Osteocyte (in vitro differentiated cells): ENCODE measurements at places on chromosomes 2 and 18. TPM values are rescaled to one million over a fixed set of nuclear protein-coding genes. Genes with fewer than 3 reads are reported as not detected.

- H3K36me3 ChIP-seq: no peaks in the 10 kb centered on the region
- no peak overlapping the region for H3K27ac ChIP-seq
- H3K4me1 ChIP-seq: no peaks in the 10 kb centered on the region
- H3K4me3 ChIP-seq: no peak overlapping the region
- DNase-seq: no peak
- peaks cover 3% of the 10 kb centered on the region for H3K27me3 ChIP-seq
These were observed 425.4 kb downstream of the NYAP2 start for GRCh38 chr2:225824748-225825449.

DNA sequence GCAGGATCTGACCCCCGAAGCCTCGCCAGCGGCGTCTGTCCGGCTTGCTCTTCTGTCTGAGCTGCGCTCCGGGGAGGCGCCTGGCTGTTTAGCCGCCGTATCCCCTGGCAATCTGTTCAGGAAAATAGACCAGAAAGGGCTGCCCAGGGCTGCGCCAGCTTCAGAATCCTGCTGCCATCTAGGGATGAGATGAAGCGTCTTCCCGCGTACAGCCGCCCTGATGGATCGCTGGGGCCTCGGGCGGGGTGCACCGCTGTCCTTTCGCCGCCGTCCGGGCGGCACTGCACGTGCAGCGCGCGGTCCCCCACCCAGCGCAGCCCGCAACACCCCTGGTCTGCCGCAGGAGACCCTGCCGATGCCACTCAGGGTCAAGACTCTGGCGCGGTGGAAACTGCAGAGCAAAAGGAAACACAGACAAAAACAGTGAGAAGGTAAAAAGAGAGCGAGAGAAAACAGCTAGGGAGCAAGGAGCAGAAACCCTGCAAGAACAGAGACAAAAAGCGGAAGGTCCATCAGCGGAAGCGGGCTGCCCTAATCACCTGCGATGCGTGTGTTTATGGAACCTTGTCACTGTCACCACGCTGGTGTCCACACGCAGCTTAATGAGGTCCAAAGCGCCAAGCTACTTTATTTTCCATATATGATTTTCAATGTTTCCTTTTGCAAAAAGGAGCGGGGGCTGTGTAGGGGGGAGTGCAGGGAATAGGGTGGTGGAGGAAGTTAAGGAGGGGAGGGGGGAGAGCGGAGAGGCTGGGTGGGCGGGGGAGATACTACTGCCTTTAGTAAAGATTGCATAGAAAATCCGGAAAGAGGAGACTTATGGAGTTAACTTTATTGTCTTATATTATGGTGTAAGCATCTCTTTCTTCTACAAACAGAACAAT, 2113.3 kb upstream of the PIK3C3 start:
- no peaks in the 10 kb centered on the region for H3K36me3 ChIP-seq
- H3K4me1 ChIP-seq: peaks cover 53% of the 10 kb centered on the region
- H3K27me3 ChIP-seq: no peaks in the 10 kb centered on the region
- H3K4me3 ChIP-seq: peak overlapping the region; percentile 88

GRCh38 chr2:42238644-42239288, 69.6 kb downstream of the EML4 start:
- H3K4me3 ChIP-seq: no peak overlapping the region
- H3K27me3 ChIP-seq: no peaks in the 10 kb centered on the region
- H3K36me3 ChIP-seq: peaks cover 2% of the 10 kb centered on the region
- peaks cover 8% of the 10 kb centered on the region for H3K4me1 ChIP-seq
- no peak for DNase-seq

GRCh38 chr2:529424-529823, 147.8 kb downstream of the TMEM18 start:
- no peak for DNase-seq
- peaks cover 3% of the 10 kb centered on the region for H3K27me3 ChIP-seq
- peaks cover 3% of the 10 kb centered on the region for H3K36me3 ChIP-seq

GRCh38 chr18:57051657-57052044, 95.2 kb upstream of the BOD1L2 start:
- no peak overlapping the region for H3K4me3 ChIP-seq
- H3K27ac ChIP-seq: no peak overlapping the region
- peaks cover 4% of the 10 kb centered on the region for H3K27me3 ChIP-seq
- H3K4me1 ChIP-seq: no peaks in the 10 kb centered on the region
- DNase-seq: no peak

- no peak overlapping the region for H3K4me3 ChIP-seq
- no peak overlapping the region for H3K27ac ChIP-seq
- peaks cover 2% of the 10 kb centered on the region for H3K36me3 ChIP-seq
- no peaks in the 10 kb centered on the region for H3K4me1 ChIP-seq
- peaks cover 11% of the 10 kb centered on the region for H3K27me3 ChIP-seq
These were observed 214.4 kb upstream of the SLC39A10 start for GRCh38 chr2:195442458-195443175.

DNA sequence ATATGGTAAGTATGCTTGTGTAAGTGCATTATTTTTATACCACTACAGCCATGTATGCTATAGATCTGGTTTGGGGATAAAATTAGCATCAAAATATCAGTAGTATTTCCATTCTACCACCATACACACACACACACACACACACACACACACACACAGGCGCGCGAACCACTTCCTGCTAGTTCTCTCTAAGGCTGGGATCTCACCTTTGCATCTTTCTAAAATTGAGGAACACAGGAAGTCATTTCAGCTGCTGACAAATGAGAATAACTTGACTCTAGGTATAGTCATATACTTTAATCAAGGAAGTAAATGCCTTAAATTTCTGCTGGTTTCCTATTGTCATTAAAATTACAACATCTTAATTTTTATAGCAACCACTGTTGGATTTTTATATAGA, 72.5 kb downstream of the RBM43 start:
- DNase-seq: no peak
- peaks cover under 1% of the 10 kb centered on the region for H3K27me3 ChIP-seq
- H3K4me3 ChIP-seq: no peak overlapping the region
- peaks cover 8% of the 10 kb centered on the region for H3K4me1 ChIP-seq

DNA sequence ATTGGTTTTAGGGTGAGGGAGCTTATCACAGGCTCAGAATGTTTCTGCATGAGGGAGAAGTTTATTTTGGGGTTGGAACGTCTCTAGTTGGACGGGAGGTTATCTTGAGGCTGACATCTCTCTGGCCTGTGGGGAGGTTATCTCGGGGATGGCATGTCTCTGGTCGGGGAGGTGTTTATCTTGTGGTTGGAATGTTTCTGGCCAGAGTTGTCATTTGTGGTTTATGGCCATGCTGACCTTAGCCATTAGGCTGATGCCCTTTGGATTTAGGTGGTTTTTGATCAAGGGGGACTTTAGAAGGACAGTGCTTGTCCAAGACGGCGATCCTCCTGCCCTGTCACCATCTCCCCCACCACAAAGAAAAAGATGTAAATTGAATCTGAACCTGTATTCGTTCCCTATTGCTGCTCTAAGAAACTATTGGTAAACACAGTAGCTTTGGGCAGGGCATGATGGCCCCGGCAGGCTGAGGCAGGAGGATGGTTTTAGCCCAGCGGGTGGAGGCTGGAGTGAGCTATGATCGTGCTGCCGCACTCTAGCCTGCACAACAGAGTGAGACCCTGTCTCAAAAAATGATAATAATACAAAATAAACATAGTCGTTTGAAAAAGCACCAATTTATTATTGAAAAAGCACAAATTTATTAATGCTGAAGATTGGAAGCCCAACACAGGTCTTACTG, 17.8 kb upstream of the MPPE1 start:
- H3K27ac ChIP-seq: no peak overlapping the region
- no peak overlapping the region for H3K4me3 ChIP-seq
- H3K36me3 ChIP-seq: no peaks in the 10 kb centered on the region
- no peaks in the 10 kb centered on the region for H3K4me1 ChIP-seq

- no peaks in the 10 kb centered on the region for H3K4me1 ChIP-seq
- peak; percentile 73 for DNase-seq
- no peaks in the 10 kb centered on the region for H3K36me3 ChIP-seq
- no peaks in the 10 kb centered on the region for H3K27me3 ChIP-seq
- H3K27ac ChIP-seq: no peak overlapping the region
- no peak overlapping the region for H3K4me3 ChIP-seq
These were observed 90.5 kb downstream of the NDUFA10 start for GRCh38 chr2:239934571-239935171.

- H3K27ac ChIP-seq: no peak overlapping the region
- H3K4me1 ChIP-seq: no peaks in the 10 kb centered on the region
- peak; percentile 83 for DNase-seq
These were observed 37.9 kb downstream of the MTERF4 start for GRCh38 chr2:241064008-241064801.

- no peaks in the 10 kb centered on the region for H3K36me3 ChIP-seq
- no peak for DNase-seq
- H3K27ac ChIP-seq: no peak overlapping the region
- H3K27me3 ChIP-seq: no peaks in the 10 kb centered on the region
These were observed 31.5 kb upstream of the REG3A start for GRCh38 chr2:79191081-79191480.

DNA sequence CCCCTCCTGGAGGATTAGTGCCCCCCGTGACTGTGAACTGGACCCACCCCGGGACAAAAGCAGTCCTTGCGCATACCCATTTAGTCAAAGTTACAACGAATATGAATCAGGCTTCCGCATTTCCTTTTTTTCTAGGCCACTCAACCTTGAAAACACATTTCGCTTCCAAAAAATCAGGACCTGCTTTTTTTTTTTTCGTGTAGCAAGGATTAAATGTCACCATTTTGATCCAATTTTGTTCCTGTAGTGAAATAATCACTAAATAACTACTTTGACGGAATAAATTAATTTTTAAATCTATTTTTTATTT, 464 bp upstream of the FTCDNL1 start:
- no peak overlapping the region for H3K27ac ChIP-seq
- H3K27me3 ChIP-seq: peaks cover 83% of the 10 kb centered on the region
- no peak for DNase-seq
- H3K4me3 ChIP-seq: peak overlapping the region; percentile 89

DNA sequence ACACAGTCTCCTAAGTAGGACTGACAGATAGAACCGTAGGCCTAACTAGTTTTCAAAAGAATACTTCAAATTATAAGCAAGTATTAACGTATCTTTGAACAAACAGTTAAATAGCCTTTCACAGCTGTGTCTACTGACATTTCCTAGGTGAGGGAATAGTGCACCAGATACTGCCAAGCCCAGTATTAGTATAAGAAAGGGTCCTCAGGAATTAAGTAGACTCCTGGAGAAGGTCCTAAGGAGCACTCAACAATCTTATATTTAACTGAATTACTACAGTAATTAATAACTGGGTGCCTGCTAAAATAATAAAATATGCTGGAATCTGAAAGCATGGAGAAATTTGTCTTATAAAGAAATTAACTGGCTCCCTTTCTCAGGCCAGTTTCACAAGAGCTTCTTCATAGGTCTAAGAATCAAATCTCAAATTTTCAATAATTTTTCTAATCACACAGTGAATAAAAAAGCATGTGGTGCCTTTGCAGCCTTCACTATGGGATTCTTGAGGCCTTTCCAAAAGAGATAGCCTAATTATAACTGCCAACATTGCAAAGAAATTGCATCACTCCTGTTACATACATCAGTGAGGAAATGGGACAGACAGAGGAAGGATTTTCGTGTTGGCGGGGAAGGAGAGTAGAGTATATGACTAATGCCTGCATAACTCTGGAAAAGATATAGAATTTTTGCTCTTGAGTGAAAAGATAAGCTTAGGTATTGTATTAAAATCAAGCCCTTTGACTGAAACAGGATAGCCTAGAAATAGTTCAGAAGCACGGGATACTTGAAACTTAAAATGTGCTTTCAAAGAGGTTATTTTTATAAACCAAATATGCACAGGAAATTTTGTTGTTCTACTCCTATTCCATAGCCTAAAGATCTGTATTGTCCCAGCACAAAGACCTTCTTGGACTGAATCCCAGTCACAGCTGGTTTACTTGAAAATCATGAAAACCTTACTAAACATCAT, 228.6 kb upstream of the STK17B start:
- H3K4me3 ChIP-seq: peak overlapping the region; percentile 24
- no peak for DNase-seq
- H3K4me1 ChIP-seq: peaks cover 36% of the 10 kb centered on the region
- peak overlapping the region; percentile 95 for H3K27ac ChIP-seq
- no peaks in the 10 kb centered on the region for H3K27me3 ChIP-seq
- peaks cover 3% of the 10 kb centered on the region for H3K36me3 ChIP-seq

GRCh38 chr2:158760887-158761286, 34.2 kb upstream of the DAPL1 start:
- H3K4me3 ChIP-seq: no peak overlapping the region
- no peak for DNase-seq
- no peaks in the 10 kb centered on the region for H3K4me1 ChIP-seq
- no peak overlapping the region for H3K27ac ChIP-seq
- H3K27me3 ChIP-seq: no peaks in the 10 kb centered on the region

DNA sequence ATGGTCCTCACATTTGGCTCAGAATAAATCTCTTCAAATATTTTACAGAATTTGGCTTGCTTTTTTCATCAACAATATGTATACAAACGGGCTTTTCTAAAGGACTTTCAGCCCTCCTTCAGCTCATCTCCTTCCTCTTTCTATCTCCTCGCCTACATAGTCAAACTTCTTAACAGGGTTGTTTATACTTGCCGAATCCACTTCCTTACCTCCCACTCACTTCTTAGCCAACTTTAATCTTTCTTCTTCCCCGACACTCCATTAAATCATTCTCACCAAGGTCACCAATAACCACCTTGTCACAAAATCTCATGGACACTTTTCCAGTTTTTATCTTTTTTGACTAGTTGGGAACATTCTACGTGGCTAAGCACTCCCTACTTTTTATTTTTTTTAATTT, 325.2 kb downstream of the PLCL1 start:
- H3K36me3 ChIP-seq: no peaks in the 10 kb centered on the region
- no peak for DNase-seq
- H3K27me3 ChIP-seq: peaks cover 14% of the 10 kb centered on the region

GRCh38 chr2:182207049-182207746, 219.6 kb downstream of the PDE1A start:
- peaks cover 4% of the 10 kb centered on the region for H3K36me3 ChIP-seq
- no peak for DNase-seq
- H3K27ac ChIP-seq: no peak overlapping the region
- no peaks in the 10 kb centered on the region for H3K27me3 ChIP-seq

GRCh38 chr2:105239924-105240323, 1.6 kb upstream of the GPR45 start:
- peak overlapping the region; percentile 27 for H3K27ac ChIP-seq
- peaks cover 3% of the 10 kb centered on the region for H3K4me1 ChIP-seq
- H3K27me3 ChIP-seq: no peaks in the 10 kb centered on the region
- no peak for DNase-seq
- no peaks in the 10 kb centered on the region for H3K36me3 ChIP-seq

GRCh38 chr2:230901006-230901405, 24.0 kb downstream of the GPR55 start:
- no peak overlapping the region for H3K27ac ChIP-seq
- no peaks in the 10 kb centered on the region for H3K4me1 ChIP-seq
- no peak overlapping the region for H3K4me3 ChIP-seq
- DNase-seq: peak; percentile 72

DNA sequence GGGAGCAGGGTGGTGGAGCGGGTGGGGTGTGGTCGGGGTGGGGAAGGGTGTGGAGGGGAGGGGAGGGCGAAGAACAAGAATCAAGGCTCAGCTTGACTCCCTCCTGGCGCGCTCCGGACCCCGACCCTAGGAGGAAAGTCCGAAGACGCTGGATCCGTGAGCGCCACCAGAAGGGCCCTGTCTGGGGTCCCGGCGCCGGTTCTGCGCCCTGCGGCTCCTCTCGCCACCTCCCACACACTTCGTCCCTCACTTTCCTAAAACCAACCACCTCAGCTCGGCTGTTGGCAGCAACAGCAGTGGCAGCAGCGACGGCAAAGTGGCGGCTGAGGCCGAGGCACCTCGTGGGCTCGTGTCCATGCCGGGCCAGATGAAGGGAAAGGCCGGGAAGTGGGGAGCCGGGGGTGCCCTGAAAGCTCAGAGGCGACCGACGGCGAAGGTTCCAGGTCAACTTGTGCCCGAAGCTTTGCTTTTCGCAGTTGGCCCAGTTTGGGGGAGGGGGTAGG, 2.1 kb downstream of the KLHL14 start:
- H3K27ac ChIP-seq: no peak overlapping the region
- H3K4me3 ChIP-seq: peak overlapping the region; percentile 69
- peaks cover 66% of the 10 kb centered on the region for H3K27me3 ChIP-seq

Gene L3MBTL4
- total RNA-seq: 0.29 and 0.59 TPM in 2 replicates

Gene RAB6D
- total RNA-seq: 0.10 TPM in 1 of 2 replicates, not detected in the other

Gene THOC1
- 36.5 and 39.7 TPM in 2 replicates for total RNA-seq

Gene MARCO
- not detected in 2 replicates for total RNA-seq

Gene SULT1C3
- total RNA-seq: not detected in 2 replicates

Gene INHBB
- total RNA-seq: 0.50 and 0.62 TPM in 2 replicates
